CD4-positive, alpha-beta T cell treated with Interleukin-6 at 100 ng/mL for 8 hours (primary cell): ENCODE measurements at places on chromosomes 7 and 10.

GRCh38 chr7:151925446-151926335 is 30.6 kb upstream of the GALNTL5 start:
- DNase-seq, result no peak

DNA sequence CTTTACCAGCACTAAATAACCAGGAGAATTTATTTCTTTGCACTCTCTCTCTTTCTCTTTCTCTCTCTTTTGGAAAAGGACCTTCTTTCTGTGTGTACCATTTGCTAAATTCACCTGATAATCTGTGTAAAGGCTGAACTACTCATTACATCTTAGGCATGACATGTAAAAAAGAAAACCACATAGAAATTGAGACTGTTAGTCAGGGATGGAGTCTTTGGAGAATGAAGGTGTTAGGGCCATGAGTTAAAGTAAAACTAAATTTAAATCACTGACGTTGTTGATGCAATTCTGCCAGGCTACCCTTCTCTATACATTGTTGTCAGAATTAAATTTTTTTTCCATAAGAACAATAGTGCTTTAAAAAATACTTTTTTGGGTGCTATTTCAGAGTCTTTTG is 263.3 kb downstream of the PTEN start:
- DNase-seq, result no peak

DNA sequence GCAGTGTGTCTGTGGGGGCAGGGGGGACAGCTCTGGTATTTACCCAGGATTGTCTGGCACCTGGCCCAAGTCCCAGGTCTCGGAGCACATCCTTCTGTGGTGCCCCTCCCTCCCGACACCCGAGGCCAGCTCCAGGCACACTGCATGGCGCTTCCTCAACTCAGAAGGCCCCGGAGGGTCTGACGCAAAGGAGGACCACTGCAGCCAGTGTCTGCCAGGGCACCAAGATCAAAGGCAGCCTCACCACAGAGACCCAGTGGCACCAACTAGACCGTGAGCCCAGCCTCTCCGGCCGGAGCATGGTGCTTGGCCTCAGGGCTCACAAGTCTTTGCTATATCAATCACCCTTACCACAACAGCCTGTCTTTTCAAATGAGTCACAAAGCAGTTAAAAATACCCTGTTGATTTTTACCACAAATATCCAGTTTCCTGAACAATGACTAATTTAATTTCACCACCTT is 99.3 kb upstream of the DDC start:
- DNase-seq, result peak; percentile 18

GRCh38 chr7:38141187-38141586 is 36.9 kb upstream of the STARD3NL start:
- no peak for DNase-seq

GRCh38 chr7:17408904-17409290 is 110.4 kb downstream of the AHR start:
- DNase-seq, result no peak

- DNase-seq, result no peak
These were observed 141.9 kb downstream of the ELFN1 start for GRCh38 chr7:1811850-1812508.

DNA sequence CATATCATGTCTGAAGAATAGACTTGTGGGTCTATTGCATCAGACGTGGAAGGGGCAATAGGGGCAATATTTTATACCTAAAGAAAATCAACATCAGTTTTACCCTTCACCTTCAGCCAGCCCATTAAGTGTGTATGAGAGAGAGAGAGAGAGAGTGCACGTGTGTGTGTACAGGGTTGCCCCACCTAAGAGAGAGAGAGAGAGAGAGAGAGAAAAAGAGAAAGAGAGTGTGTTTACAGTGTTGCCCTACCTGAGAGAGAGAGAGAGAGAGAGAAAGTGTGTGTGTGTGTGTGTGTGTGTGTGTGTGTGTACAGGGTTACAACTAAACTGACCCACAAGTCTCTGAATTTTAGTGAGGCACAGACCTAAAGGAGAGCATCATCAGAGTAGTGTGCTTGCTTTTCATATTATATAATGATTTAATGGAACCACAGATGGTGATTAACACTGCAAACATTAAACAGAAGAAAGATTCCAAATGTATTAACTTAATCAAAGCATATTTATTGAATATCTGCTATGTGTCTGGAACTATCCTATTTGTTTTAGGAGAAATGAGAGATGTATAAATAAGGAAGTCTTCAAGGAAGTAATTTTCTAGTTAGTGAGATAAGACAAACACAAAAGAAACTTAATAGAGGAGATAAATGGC is 66.8 kb downstream of the CD36 start:
- DNase-seq, result no peak

DNA sequence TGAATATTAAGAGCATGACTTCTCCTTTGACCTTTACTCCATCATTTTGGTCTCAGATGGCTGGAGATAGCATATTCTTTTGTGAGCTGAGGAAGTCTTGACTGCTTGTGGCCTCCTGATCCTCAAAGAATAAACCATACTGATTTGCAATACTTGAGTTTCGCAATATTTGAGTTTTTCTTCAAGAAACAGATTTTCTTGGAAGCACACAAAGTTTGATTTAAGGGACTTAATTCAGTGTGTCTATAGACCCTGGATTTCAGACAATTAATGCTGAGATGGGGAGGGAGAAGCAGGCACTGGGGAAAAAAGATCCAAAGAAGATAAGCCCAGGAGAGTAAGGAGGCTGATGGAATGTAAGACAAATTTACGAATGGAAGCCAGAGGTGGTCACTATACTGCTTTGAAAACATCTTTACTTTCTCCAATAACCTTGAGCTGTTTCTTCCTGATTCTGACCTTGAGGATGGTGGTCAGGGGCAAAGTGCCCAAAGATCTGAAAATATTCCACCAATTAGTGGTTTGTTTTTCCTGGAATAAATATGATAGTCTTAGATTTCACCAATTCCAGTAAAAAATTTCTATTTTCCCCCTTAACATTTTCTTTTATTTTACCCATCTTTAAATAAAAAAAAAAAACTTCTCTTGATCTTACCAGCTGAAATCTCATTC is 7.5 kb downstream of the EPDR1 start:
- DNase-seq, result no peak

- no peak for DNase-seq
These were observed 169.3 kb downstream of the GRID1 start for GRCh38 chr10:86197166-86197790.

GRCh38 chr7:101924171-101924570 is 106.7 kb downstream of the CUX1 start:
- DNase-seq, result no peak

DNA sequence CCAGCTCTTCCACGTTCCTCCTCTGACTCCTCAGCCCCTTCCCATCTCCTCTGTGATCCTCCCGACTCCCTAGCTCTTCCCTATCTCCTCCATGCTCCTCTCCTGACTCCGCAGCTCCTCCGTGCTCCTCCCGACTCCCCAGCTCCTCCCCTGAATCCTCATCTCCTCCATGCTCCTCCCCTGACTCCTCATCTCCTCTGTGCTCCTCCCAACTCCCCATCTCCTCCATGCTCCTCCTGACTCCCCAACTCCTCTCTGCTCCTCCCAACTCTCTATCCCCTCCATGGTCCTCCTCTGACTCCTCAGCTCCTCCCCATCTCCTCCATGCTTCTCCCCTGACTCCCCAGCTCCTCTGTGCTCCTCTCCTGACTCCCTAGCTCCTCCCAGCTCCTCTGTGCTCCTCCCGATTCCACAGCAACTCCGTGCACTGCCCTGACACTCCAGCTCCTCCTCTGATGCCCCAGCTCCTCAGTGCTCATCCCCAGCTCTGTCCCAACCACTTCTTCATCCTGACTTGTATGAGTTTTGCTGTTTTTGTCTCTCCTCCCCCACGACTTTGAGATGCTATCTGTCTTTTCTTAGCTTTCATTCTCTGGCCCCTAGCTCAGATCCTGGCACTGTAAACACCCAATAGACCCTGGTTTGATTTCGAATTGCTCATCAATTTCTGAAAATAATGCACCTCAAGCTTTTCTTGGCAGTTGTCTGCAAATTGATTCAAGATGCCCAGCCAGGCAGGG is 38.3 kb downstream of the OAT start:
- no peak for DNase-seq

GRCh38 chr7:4714767-4715409 is 32.8 kb downstream of the FOXK1 start:
- no peak for DNase-seq

DNA sequence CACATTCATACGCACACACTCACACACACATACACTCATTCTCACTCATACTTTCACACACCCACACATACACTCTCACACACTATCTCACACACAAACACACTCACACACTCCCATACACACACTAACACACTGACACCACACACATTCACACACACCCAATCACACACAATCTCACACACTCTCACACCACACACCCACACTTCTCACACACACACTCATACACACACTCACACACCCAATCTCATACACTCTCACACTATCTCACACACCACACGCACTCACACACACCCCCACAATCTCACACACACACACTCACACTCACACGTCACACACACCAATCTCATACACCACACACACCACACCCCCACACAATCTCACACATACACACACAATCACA is 71.0 kb downstream of the GLRX3 start:
- DNase-seq, result no peak

DNA sequence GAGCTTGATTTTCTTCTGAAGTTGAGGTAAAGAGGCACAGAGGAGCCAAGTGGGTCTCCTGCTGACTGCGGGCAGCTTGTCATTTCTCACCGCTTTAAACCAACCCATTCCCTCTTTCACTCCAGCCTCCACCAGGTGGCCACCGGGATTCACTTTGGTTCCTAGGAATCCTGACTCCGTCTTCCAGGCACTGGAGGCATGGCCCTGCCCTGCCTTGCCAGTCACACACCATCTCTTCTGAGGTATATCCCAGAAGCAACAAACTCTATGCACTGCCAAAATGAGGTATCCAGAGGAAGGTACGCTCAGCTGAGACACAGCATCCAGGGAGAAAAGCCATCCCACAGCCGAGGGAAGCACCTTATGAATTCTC is 280.8 kb downstream of the TNS3 start:
- no peak for DNase-seq
